Smooth muscle cell of the coronary artery (primary cell): ENCODE measurements at places on chromosomes 2 and 18. TPM values are rescaled to one million over a fixed set of nuclear protein-coding genes. Genes with fewer than 3 reads are reported as not detected.

The PJVK gene
- 0.60 and 2.6 TPM in 2 replicates for total RNA-seq

The ADGRF3 gene
- total RNA-seq = under 0.01 TPM in 1 of 2 replicates, not detected in the other

The SULT1C4 gene
- total RNA-seq = not detected in 2 replicates

The C2orf15 gene
- total RNA-seq = 0.12 TPM in 1 of 2 replicates, not detected in the other

The SUMO1 gene
- 66.5 and 104 TPM in 2 replicates for total RNA-seq

The CD8B2 gene
- total RNA-seq = 0.23 TPM in 1 of 2 replicates, not detected in the other

The GAL3ST2 gene
- 0.23 TPM in 1 of 2 replicates, not detected in the other for total RNA-seq

The CLHC1 gene
- 5.6 and 12.1 TPM in 2 replicates for total RNA-seq

The ZBTB7C gene
- 4.7 TPM in 1 of 2 replicates, not detected in the other for total RNA-seq

The DCDC2C gene
- total RNA-seq = not detected in 2 replicates
